HT1080 (cell line): ENCODE measurements at places on chromosomes 12 and 14. TPM values are rescaled to one million over a fixed set of nuclear protein-coding genes. Genes with fewer than 3 reads are reported as not detected.

DNA sequence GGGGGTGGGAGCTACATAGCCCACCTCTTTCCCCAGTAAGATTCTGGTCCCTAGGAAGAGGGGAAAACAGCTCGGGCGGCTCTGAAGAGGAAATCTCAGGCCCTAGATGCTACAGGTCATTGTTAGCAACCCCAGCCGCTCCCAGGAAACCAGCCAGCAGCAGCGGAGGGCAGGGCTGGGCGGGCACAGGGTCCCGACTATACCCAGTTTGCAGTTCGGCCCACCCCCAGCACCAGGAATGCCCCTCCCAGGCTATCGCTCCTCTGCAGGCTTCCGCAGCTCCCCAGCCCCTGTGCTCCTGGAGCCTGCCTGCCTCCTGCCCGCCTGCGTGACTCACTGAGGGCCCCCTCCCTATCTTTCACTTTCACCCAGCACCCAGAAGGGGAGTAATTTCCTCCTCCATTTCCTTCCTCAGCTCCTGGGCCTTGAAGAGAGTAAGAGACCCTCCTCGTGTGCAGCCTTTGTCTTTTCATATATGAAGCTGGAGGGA is 27.2 kb upstream of the PNMA1 start:
- DNase-seq: peak; percentile 94

GRCh38 chr12:96513166-96513565 is 23.8 kb downstream of the CFAP54 start:
- DNase-seq: no peak

- DNase-seq: no peak
Observed at GRCh38 chr12:56878010-56878339, 56.2 kb downstream of the SDR9C7 start.

- no peak for DNase-seq
Observed at GRCh38 chr14:67719866-67720265, 18.2 kb downstream of the RDH12 start.

DNA sequence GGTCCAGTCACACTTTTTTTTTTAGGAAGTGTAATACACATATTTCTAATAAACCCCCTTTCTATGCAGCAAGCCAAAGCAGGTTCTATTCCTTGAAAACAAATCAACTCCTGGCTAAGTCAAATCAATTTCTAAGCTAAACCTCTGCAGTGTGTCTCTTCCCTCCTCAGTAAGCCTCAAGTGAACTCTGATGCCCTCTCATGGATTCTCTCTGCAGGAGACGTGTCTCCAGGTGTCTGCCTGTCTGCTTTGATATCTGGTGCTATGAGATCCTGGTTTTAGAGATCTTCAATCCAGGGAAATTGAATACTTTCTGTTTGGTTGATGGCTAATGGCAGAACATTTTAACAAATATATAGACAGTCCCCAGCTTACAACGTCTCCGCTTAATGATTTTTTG is 791.7 kb downstream of the AACS start:
- DNase-seq: no peak

GRCh38 chr12:127162902-127163301 is 1104.1 kb upstream of the TMEM132C start:
- peak; percentile 89 for DNase-seq

- no peak for DNase-seq
Observed at GRCh38 chr12:97754306-97754705, 291.7 kb downstream of the RMST start.

- DNase-seq: no peak
Observed at GRCh38 chr12:88401155-88401554, 179.1 kb downstream of the KITLG start.

GRCh38 chr14:90521084-90521929 is 124.5 kb downstream of the CALM1 start:
- no peak for DNase-seq

- peak; percentile 7 for DNase-seq
Observed at GRCh38 chr14:100106250-100107112, 41.3 kb downstream of the EVL start.

- no peak for DNase-seq
Observed at GRCh38 chr12:120630104-120630892, 10.1 kb upstream of the CABP1 start.

- DNase-seq: no peak
Observed at GRCh38 chr14:99621948-99622347, 17.9 kb upstream of the CCDC85C start.

- DNase-seq: peak; percentile 14
Observed at GRCh38 chr14:51211149-51211548, 28.9 kb upstream of the TMX1 start.

- no peak for DNase-seq
Observed at GRCh38 chr12:122030424-122031035, 8.8 kb downstream of the BCL7A start.

FBXO21 gene
- 36.1 and 60.6 TPM in 2 replicates for total RNA-seq

ESPL1 gene
- 16.8 and 20.0 TPM in 2 replicates for total RNA-seq

RAB3IP gene
- total RNA-seq: 20.0 and 23.7 TPM in 2 replicates

PRPH gene
- 0.13 and 0.21 TPM in 2 replicates for total RNA-seq

TAS2R20 gene
- total RNA-seq: 0.05 and 0.67 TPM in 2 replicates

WSCD2 gene
- not detected in 2 replicates for total RNA-seq

ACSM4 gene
- total RNA-seq: not detected in 2 replicates
